ENCODE measurements at places on chromosomes 1 and 21.

GRCh38 chr1:210372491-210372890 is 43.8 kb downstream of the HHAT start:
- DNase-seq = no peak

- DNase-seq = no peak
Measured at GRCh38 chr1:115326419-115326818, 11.6 kb downstream of the NGF start.

DNA sequence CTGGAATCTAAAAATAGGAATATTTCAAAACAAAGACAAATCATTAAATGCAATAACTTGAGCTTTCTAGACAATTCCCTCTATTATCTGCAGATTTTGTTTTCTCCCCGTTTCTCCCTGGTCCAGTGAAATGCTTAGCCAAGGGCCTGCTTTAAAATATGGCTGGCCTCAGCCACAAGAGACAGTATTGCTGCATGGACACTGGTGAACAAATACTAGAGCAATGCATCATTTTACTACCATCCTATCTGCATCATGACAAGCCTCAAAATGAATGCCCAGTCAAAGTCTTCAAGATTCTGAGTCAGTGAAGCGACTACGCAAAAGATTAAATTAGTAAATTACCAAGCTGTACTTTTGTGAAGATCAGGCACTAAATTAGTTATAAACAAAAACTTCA is 80.5 kb downstream of the ENAH start:
- DNase-seq = no peak

GRCh38 chr1:68147534-68148171 is 84.7 kb downstream of the WLS start:
- no peak for DNase-seq

- DNase-seq = no peak
Measured at GRCh38 chr1:15017120-15017519, 136.4 kb upstream of the TMEM51 start.

- no peak for DNase-seq
Measured at GRCh38 chr1:158818975-158819431, 12.1 kb upstream of the MNDA start.

DNA sequence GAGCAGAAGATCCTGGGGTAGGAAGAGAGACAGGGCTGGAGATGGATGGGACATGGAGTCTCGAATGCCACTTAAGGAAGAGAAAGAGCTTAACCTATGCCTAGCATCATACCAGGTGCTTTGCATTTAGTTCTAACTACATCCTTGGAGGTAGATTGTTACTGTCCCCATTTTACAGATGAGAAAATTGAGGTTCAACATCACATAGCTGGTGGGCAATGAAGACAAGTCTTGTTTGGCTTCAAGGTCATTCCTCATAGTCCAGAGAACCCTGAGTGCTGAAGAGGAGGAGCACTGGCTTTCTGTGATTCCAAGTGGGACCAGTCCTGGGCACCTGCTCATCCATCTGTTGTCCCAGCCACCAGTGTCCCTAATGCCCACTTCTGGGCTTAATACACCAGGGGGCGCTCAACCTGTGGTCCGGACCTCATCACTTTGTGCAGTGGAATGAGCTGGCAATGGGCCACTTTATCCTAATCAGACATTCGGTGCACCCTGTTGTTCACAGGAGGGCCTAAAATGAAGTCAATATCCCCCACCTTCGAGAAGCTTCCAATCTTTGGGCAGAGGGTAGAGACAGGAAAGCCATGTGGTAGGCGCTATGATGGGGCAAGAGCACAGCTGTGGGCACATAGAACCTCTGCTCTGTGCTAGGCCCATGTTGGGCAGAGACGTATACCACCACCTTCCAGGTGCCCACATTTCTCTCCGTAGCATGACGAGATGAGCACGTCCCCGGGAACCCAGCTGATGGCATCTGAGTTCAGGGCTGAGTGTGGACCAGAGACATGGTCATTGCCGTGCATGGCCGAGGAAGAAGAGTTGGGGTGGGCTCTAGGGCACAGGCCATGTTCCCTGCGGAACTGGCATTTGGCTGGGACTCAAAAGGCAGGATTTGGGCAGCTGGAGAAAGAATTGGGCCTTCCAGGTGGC is 9.2 kb downstream of the RPS6KA1 start:
- DNase-seq = no peak

GRCh38 chr1:7247791-7248548 is 462.7 kb downstream of the CAMTA1 start:
- DNase-seq = peak; percentile 30

DNA sequence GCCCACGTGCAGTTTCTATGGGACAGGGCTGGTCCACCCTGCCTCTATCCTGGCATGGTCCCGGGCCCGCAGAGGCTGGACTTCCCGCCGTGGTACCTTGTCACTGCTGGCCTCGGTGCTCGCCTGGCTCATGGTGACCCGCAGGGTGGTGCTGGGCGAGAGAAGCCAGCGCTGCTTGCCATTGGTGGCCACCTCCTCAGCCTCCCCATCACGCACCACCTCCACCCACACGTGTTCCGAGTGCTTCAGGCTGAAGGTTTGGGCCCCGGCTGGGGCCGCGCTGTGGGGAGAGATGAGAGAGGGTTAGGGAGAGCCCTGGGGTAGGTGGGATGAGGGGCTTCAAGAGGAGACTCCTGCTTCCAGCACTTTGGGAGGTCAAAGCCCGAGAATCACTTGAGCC is 14.5 kb downstream of the PADI2 start:
- no peak for DNase-seq

DNA sequence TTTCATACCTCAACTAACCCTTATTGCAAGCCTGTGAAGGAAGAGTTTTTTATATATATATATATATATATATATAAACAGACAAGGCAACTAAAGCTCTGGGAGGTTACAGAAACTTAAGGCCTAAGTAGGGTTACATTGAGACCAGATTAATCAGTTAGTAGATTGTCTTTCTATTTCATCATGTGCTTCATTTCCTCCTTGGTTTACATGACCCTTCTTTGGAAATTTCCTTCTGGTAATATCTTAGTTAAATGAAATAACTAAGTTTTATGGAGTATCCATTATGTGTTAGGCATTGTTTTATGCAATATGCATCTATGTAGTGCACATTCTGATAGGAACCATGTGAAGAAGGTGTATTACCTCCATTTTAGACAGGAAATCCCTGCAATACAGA is 112.7 kb downstream of the FGGY start:
- DNase-seq = no peak

DNA sequence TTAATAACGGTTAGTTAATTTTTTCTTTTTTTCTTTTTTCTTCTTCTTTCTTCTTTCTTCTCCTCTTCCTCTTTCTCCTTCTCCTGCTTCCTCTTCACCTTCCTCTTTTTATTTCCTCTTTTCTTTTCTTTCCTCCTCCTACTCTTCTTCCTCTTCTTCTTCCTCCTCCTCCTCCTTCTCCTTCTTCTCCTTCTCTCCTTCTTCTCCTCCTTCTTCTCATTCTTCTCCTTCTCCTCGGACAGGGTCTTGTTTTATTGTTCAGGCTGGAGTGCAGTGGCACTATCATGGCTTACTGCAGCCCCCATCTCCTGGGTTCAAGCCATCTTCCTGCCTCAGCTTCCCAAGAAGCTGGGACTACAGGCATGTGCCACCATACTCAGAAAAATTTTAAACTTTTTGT is 13.4 kb upstream of the ACBD3 start:
- DNase-seq = no peak

GRCh38 chr1:90753556-90753955 is 36.5 kb upstream of the BARHL2 start:
- peak; percentile 52 for DNase-seq

- DNase-seq = no peak
Measured at GRCh38 chr1:116493484-116494352, 77.1 kb downstream of the CD58 start.

- DNase-seq = no peak
Measured at GRCh38 chr1:118827636-118828035, 160.5 kb downstream of the TBX15 start.

DNA sequence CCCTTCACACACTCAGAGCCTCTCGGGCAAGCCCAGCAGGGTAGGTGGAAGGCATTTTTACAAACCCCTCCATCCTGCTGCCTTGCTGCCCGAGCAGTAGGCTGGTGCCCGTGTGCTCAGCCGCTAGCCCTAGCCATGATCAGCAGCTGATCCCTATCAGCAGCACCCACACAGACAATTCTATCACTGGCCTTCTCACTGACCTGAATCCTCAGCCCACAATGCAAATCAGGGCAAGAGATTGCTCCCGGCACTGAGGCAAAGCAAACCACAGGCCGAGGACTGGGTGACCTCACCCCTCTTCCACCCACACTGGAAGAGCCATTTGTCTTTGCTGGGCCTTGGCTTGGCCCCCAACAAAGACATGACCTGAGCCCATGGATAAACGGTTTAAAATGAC is 895 bp upstream of the PDZK1 start:
- DNase-seq = peak; percentile 5

DNA sequence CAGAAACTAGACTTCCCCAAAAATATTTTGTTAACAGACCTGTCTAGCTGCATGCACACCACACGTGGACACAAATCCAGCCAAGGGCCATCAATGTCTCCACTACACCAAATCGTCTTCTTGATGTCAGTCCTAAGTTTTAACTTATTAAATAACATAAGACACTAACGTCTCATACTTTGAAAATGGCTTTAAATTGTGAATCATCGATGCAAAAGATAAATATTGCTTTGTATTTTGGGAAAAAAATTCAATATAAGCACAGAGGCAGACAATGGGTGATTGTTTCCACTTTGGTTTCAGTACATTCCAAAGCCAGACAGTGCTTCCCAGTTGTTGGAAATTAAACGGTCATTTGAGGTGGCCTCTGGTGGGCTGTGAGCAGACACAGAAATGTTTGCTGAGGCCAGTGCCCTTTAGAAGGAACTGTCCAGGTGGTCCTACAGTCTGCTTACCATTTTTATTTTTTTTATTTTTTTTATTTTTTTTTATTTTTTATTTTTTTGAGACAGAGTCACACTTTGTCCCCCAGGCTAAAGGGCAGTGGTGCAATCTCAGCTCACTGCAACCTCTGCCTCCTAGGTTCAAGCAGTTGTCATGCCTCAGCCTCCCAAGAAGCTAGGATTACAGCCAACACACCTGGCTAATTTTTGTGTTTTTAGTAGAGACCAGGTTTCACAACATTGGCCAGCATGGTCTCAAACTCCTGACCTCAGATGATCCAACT is 1.8 kb upstream of the KIAA2013 start:
- no peak for DNase-seq

GRCh38 chr1:80083892-80084291 is 1077.4 kb upstream of the ADGRL4 start:
- DNase-seq = peak; percentile 1

GRCh38 chr1:209791920-209792319 is 7.6 kb upstream of the C1orf74 start:
- DNase-seq = no peak

DNA sequence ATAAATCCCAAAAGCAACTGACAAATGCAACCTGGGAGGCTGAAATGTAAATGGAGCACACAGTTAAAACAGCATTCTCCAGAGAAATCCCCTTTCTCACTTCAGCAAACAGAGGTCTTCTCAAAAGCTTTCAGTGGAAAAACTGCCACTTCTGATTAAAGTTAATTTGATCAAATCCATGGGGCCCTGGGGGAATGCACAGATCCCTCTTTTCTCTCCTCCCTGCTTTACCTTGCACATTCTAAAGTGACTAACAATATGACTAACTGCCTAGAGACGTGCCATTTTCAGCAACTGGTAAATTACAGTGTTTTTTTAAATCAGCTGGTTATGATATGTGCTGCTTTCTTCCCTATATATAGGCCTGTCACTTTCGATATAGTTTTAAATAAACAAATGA is 142.5 kb downstream of the RERE start:
- DNase-seq = no peak

DNA sequence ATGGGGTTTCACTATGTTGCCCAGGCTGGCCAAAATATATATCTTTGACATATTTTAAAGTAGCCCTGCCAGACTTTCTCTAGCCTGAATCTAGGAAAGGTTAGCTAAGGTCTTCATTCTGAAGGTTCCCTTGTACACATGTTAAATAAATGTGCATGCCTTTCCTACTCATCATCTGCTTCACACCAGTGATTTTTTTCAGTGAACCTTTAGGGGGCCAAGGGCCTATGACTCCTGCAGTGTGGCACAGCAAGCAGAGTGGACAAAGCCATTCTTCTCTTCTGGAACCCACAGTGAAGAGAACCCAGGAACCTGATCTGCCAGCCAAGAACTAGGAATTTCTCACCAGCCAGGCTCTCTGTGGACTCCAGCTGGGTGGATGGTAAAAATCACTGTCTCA is 22.9 kb downstream of the CBR1 start:
- DNase-seq = no peak

DNA sequence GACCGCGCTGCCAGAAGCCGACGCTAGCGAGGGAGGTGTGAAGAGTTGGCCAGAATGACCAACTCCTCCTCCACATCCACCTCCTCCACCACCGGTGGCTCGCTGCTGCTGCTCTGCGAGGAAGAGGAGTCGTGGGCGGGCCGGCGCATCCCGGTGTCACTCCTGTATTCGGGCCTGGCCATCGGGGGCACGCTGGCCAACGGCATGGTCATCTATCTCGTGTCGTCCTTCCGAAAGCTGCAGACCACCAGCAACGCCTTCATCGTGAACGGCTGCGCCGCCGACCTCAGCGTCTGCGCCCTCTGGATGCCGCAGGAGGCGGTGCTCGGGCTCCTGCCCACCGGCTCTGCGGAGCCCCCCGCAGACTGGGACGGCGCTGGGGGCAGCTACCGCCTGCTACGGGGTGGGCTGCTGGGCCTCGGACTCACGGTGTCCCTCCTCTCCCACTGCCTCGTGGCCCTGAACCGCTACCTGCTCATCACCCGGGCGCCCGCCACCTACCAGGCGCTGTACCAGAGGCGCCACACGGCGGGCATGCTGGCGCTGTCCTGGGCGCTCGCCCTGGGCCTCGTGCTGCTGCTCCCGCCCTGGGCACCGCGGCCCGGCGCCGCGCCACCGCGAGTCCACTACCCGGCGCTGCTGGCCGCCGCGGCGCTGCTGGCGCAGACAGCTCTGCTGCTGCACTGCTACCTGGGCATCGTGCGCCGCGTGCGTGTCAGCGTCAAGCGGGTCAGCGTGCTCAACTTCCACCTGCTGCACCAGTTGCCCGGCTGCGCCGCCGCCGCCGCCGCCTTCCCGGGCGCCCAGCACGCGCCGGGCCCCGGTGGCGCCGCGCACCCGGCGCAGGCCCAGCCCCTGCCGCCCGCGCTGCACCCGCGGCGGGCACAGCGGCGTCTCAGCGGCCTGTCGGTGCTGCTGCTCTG is 1.2 kb downstream of the GPR88 start:
- DNase-seq = peak; percentile 66

DNA sequence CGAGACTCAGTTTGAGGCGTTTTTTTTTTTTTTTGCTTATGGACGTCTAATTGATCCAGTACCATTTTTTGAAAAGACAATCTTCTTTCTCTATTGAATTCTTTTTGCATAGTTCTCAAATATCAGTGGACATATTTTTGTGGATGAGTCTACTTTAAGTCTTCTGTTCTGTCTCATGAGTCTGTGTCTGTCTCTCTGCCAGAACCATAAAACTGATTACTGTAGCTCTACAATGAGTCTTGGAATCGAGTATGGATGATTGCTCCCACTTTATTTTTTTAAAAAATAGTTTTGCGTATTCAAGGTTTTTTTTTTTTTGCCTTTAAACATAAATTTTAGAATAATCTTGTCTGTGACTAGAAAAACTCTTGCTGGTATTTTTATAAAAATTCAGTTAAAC is 323.5 kb downstream of the ZNF326 start:
- no peak for DNase-seq
